ENCODE measurements at places on chromosomes 7 and 10.

DNA sequence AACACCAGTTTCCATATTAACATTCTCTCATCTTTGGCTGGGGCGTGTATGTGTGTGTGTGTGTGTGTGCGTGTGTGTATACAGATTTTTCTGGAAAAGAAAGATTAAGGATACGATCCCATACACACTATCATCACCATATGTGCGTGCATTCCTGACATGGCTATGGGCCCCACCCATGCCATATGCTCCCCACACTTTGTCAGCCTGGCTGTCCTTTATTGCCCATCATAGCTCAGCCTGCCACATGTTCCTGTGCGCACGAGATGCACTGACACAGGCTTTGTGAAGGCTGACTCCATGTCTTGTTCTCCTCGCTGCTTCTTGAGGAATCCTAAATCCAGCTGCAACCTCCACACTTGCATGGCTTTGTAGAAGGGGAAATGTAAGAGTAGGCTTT, 984.1 kb downstream of the LRMDA start:
- no peak for DNase-seq

- DNase-seq, result no peak
Observed at GRCh38 chr10:92760609-92761008, 70.9 kb downstream of the HHEX start.

- no peak for DNase-seq
Observed at GRCh38 chr7:45080265-45080957, 8.4 kb downstream of the NACAD start.

- no peak for DNase-seq
Observed at GRCh38 chr7:118288098-118288497, 63.6 kb downstream of the ANKRD7 start.

DNA sequence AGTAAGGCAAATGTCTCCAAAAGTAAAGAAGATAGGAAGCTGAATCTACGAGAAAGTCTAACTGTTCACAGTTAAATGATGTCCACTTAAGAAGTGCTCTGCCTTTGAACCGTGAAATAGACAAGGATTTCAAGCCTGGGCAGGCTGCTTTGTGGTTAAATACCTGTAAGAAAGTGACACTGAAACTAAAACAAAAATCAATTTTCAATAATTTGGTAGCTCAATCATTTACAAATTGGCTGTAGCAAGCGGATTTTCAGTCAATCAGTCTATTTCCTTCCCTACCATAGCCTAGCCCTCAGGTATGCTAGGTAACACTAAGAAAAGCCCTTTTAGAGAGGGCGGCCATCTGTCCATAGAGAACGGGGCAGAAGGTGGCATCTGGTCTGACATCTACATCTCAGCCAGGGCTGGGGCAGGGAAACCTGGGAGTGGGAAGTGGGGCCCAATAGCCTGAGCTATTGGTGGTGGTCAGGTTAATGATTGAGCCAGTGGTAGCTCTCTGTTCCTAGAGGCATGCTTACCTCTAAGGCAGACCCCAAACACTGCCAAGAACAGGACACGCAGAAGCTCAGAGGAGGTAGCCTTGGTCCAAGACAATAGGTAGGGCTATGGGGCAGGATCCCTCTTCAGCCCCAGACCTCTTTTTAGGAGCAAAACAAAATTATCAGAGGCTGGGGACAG, 223.2 kb downstream of the CCSER2 start:
- no peak for DNase-seq

GRCh38 chr10:46540412-46541016, 15.9 kb downstream of the GPRIN2 start:
- DNase-seq, result no peak

DNA sequence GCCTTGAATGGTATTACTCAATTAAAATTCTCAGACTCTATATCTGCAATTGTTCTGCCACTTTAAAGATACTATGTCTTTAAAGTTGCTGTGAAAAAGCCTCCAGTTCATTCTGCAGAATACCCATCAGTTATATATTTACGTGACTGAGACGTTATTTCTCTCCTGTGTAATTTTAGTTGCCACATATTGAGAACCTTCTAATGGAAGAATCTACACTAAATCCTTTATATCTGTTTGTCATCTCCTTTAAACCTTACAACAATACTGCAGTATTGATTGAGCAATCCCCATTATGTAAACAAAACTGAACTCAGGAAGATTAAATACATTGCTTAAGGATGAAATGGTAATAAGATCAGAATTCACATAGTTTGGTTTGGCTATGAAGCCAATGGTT, 30.0 kb downstream of the GPR141 start:
- DNase-seq, result no peak

DNA sequence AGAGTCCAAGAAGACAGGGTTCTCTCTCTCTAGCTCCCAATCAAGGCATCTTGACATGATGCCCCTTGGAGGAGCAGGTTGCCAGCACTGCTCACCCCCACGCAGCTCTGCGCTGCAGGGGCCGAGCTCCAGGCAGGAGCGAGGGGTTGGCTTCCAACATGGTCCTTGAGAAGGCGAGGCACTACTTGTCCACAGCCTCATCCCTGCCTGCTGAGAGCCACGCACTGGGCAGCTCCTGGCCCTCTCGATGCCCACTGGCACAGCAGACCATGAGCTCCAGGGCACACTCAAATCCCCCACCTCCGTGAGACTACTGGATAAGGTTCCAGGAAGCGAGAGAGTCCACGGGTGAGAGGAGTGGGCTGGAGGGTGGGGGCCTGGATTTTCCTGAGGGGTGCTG, 31.1 kb downstream of the RAMP3 start:
- DNase-seq, result no peak

DNA sequence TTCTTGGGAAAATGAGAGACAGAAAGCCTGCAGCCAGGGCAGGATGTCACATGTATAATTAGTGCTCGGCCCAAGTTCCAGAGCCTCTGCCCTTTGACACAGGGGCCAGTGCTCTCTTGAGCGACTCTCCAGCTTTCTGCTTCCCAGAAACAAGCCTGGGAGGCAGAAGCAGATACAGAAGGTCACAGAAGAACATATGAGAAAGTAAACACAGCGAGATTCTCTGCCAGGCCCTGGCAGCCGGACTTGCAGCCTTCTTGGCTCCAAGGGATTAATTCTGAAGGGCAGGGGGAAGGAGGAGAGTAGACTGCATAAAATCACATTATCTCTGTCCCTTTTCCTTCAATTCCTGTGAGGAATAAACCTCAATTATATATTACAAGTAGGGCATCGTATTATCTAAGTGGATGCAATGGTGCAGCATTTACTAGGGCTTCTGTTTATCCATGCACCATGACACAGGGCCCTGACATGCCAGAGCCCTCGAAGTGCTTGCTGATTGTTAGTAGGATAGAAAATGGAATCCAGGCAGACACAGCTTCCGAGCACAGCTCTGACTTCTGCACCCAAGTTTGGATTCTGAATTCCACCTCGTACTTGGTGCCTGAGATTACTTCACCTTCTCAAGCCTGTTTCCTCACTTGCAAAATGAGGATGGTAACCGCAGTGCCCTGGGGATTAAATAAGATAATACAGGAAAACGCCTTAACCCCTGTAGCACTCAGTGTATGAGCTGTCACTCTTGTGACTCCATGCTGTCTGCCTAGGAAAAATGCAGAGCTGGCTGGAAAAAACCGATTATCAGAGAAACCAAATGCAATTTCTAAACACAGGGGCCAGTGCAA, 536.5 kb downstream of the TNS3 start:
- no peak for DNase-seq

DNA sequence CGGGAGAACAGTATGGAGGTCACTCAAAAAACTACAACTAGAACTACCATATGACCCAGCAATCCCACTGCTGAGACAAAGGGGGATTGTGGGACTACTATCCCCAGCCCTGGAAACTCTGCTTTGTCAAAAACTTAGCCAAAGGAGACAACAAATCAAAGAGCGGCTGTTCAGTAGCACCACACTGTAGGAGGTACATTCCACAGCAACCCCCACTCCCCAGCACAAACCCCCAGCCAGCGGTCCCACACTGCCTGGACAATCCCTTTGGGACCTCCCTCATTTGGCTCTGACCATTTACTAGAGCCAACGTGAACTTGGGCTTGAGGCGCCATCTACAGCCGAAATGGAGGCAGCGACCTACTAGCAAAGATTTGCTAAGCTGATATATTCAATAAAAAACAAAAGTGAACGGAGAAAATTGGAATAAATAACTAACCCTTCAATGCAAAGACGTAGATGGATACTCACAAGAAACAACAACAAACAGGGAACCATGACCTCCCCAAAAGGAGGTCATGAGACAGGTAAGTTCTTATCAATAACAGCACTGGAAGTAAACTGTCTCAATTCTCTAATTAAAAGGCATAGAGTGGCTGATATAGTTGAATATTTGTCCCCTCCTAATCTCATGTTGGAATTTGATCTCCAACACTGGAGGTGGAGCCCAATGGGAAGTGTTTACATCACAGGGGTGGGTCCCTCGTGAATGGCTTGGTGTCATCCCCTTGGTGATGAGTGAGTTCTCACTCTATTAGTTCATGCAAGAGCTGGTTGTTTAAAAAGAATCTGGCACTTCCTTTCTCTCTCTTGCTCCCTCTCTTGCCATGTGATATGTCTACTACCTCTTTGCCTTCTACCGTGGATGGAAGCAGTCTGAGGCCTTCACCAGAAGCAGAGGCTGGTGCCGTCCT, 119.0 kb upstream of the KCNMA1 start:
- peak; percentile 42 for DNase-seq

- DNase-seq, result no peak
Observed at GRCh38 chr7:30877015-30877769, 34.5 kb upstream of the AQP1 start.

DNA sequence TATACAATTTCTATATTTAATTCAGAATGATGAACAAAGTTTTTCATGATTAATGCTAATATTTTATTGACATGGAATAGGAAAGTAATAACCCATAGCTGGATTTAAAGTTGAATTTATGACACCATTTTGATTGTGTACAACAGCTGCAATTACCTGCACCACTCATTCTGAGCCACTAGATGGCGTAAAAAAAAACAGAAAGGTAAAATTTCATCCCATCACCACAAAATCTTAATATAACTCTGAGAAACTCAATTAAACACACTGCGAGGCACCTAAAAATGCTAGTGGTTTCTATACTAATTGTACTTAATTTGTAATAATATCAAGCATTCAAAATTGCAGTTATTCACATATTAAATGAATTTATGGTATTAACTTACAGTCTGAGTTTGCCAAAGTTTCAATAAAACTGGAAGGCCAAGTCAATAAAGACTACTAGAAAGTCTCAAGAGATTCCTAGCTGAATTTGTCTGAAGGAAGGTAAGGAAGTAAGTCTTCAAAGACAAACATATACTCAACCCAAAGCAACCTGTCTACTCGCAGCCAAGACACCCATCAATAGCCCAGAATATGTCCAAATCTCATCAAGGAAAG, 182.5 kb downstream of the SKAP2 start:
- DNase-seq, result no peak

DNA sequence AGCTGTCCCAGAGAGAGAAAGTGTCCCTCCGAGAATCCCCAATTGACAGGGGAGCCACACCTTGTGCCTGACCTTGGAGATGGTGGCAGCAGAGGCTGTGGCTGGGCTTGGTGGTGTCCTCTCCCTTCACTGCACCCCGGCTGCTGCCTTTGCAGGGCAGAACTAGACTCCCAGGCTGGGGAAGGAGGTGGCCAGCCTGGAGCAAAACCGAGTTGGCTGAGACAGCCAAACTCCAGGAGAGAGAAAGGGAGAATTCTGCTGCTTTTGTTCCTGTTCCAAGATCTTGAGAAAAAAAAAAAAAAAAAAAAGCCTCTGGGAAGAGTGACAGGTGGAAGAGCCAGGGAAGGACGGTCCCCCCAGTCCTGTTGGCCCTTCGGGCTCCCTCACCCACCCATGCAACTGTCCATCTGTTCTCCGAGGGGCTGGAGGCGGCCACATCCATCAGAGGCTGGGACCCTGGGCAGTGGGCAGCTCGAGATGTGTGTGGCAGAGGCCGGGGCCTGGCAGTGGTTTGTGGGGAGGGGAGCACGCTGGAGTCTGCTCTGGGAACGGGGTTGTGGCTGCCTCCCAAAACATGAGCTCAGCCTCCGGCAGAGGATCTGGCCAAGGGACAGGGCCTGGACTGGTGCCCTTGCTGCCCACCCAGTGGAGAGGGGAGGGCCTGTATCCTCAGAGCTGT, 35.5 kb downstream of the CLIP2 start:
- DNase-seq, result no peak

- no peak for DNase-seq
Observed at GRCh38 chr7:157712666-157713235, 375.9 kb downstream of the DNAJB6 start.

DNA sequence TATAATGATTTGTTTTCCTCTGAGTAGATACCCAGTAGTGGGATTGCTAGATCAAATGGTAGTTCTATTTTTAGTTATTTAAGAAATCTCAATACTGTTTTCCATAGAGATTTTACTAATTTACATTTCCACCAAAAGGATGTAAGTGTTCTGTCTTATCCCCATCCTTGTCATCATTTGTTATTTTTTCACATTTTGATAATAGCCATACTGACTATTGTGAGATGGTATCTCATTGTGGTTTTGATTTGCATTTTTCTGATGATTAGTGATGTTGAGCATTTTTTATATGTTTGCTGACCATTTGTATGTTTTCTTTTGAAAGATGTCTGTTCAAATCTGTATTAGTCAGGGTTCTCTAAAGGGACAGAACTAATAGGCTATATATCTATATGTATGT, 160.0 kb upstream of the TMEM229A start:
- DNase-seq, result no peak

- DNase-seq, result no peak
Observed at GRCh38 chr10:79275431-79275851, 71.8 kb upstream of the PPIF start.

DNA sequence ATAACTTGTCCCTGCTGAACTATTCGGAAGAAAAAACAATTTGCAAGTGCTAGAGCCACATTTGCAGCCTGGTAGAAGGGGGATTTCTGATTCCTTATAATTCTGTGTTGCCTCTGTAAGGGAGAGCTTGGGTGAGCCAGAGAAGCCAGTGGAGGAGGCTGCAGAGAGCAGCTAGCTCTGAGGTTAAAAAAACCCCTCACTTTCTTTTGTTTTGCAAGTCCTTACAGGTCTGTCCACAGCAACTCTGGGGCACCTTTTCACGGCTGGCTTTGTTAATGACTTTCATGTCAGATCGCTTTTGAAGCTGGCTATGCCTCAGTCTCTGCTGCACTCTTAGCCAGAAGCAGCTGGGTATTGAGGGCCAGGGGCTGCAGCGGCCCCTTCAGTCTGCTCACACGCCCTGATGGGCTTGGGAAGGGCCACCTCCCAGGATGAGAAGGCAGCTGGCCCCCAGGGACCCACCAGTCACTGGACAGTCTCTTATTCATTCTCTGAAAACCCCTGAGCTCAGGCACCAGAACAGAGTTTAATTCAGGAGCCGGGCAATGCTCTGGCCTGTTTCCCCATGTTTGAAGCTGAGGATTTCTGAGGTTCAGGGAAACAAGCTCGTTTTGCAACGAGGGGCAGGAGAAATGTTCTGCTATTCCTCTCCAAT, 30.9 kb downstream of the TRIM8 start:
- DNase-seq, result no peak

DNA sequence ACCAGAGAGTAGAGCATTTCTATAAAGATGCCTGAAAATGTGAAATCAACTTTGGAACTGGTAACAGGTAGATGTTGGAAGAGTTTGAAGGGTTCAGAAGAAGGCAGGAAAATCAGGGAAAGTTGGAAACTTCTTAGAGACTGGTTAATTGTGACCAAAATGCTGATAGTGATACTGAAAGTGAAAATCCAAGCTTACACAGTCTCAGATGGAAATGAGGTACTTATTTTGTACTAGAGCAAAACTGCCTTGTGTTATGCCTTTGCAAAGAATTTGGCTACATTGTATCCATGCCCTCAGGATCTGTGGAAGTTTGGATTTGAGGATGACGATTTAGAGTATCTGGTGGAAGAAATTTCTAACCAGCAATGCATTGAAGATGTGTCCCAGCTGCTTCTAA, 430.6 kb upstream of the KCND2 start:
- DNase-seq, result no peak

- no peak for DNase-seq
Observed at GRCh38 chr10:107028236-107028635, 136.3 kb downstream of the SORCS1 start.

GRCh38 chr10:114661212-114661880, 3.3 kb upstream of the ABLIM1 start:
- DNase-seq, result no peak
